Stimulated activated naive CD8-positive, alpha-beta T cell treated with anti-CD3 and anti-CD28 coated beads, Interleukin-15, Interleukin-2, amounts not matched to agents 100 U/mL and 50 U/mL, for 24 hours (primary cell): ENCODE measurements at places on chromosomes 12 and 14.

DNA sequence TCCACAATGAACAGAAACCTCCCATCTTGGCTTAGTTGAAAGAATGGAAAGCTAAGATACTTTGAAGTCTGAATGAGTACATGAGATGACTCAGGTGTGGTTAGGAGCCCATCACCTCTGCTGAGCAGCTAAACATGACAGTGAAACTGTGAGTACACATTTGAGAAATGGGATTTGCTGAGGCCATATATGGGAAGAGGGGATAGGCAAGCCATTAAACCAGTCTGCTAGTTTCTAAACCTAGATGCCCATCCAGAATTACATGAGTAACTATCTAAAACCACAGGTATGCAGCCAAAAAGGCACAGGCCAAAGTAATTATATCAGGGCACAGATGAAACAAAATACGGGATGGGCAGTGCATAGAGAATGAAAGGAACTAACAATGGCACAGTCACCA lies 41.2 kb downstream of the NKX2-1 start:
- no peak for DNase-seq

- DNase-seq, result peak; percentile 46
These were observed 559 bp upstream of the CKAP4 start for GRCh38 chr12:106248312-106248845.

- no peak for DNase-seq
These were observed 21.1 kb downstream of the PLEKHD1 start for GRCh38 chr14:69505338-69506240.

DNA sequence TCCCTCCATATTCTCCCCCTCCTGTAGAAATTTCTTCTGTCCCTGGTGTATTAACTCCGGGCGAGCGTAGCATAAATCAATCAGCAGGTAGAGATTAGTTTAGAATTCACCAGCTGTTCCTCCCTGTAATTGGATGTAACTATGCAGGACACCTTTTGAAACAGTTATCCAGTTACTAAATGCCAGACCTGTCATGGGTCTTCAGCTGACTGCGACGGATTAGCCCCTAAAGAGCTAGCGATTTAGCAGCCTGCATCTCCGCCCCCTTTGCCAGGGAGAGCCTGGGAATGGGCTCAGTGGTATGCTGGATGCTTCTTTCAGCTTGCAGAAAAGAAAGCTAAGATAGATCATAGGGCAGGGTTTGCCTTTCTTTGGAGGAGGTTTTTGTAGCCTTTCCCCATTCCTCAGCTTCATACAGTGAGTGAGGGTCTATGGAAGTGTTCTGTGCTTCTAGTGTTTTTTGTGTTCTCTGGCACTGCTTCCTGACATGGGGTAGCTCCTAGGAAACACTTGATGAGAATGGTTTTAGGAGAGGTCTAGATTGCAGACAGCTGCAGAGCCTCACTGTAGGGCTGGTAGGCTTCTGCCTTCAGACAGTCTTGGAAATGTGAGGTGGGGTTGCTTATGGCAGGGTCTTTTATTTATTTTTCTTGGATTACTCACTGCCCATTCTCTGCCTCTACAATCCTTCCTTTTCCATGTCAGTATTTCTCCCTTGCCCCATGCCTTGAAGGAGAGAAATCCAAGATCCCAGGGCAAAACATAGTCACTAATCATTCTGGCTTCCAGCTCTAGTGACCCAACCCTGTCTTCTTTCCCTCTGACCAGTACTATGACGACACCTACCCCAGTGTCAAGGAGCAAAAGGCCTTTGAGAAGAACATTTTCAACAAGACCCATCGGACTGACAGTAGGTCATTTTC lies 16.7 kb downstream of the COPZ1 start:
- DNase-seq, result no peak

GRCh38 chr14:74723134-74723533 lies 10.2 kb downstream of the FCF1 start:
- DNase-seq, result no peak
